ENCODE measurements at places on chromosomes 5 and 9. TPM values are rescaled to one million over a fixed set of nuclear protein-coding genes. Genes with fewer than 3 reads are reported as not detected.
A peak's percentile ranks its signal among the peaks of the same experiment; 100 is the strongest.

The TXNDC8 gene
- total RNA-seq, result not detected

The PGM5 gene
- 0.57 TPM for total RNA-seq

The PRELID1 gene
- total RNA-seq, result 434 TPM

The RUFY1 gene
- 33.4 TPM for total RNA-seq

The ASTN2 gene
- total RNA-seq, result 5.7 TPM

The NRG2 gene
- 0.17 TPM for total RNA-seq

DNA sequence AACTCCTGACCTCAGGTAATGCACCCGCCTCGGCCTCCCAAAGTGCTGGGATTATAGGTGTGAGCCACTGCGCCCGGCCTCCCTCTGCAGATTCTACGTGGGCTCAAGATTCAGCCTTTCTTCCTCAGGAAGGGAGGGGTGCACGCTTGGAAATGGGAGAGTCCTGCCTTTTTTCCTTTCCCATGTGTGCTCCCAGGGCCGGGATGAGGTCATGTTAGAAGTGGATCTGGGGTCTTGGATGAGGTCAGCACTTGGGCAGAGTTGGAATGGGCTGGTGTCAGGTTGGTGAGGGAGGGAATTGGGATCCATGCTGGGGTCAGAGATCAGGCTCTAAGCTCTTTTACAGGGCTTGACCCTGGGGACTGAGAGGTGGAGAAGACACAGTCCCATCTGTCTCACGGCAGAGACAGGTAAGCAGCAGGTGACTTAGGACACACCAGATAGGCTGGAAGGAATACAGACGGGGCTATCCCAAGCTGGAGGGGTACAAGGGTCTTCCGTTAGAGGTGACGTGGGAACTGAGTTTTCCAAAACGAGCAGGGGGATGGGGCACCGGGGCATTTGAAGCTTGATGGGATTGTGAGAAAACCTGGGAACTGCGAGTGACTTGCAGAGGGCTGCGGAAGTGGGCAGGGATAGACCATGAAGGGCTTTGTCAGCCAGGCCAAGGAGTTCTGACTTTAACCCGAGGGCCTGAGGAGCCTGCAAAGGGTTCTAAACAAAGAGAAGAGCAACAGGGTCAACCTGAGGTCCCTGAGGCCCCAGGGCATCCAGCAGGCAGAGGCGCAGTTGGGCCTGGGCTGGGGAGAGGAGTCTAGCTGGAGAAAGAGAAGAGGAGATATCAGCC is 1.8 kb upstream of the AQP7 start:
- DNase-seq, result no peak

DNA sequence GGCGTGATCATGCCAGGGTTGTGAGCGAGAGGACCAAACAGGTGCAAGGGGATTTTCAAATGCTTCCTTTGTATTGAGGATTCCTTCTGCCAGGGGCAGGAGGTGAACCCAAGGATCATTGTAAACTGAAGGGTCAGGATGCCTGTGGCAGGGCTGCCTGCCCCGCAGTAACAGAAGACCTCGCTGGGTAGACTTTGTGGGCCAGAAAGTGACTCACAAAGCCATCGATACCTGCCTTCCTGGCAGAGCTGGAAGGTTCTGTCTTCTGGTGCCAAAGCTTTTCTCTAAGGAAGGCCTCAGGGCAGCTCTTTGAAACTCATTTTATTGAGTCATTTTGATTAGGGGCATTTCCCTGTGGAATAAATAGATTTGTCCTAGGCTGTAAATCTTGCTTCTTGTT is 223.4 kb downstream of the ICE1 start:
- DNase-seq, result no peak

DNA sequence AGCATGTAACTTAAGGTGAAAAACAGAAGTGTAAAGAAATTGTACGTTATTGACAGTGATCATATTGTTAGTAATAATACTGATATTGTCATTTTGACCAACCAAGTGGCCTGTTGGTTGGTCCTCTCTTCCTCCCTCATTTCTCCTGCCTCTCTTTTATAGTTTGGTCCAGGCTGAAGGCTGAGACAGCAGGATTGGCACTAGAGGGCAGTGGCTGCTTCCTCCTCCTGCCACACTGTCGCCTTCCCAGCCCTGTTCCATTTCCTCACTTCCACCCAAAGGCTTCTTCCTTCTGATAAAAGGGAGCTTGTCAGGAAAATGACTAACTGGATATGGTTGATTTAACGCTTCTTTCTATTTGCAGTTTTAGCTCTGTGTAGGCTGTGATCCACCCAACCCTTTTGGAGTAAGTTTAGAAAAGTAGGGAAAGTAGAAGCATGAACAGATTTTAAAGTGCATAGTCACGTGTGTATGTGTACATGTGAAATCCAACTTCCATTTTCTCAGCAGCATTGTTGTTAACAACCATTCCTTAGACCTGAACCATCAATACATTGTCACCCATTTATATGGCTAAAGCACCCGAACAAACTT is 35.6 kb downstream of the PTCD2 start:
- peak; percentile 62 for DNase-seq

DNA sequence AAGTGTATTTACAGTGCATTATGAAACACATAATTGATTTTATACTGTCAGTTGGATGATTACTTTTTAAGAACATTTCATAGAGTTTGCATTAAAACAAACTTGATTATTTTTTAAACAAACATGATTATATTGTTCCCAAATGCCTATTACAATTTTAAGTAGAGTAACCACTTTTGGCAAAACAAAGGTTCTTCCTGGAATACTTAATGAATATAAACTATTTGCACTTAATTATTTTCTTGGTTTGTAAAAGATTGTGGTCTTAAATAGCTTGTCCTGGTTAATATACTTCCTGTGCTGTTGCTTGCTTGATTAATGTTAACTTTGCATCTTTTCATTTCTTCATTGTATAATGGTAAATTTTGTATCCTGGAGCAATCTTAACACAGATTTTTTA is 180.0 kb downstream of the CDH12 start:
- no peak for DNase-seq

- DNase-seq, result no peak
Observed at GRCh38 chr9:31588006-31588405, 796.4 kb upstream of the ACO1 start.

- DNase-seq, result peak; percentile 65
Observed at GRCh38 chr9:125409637-125410521, 148.3 kb downstream of the GAPVD1 start.

DNA sequence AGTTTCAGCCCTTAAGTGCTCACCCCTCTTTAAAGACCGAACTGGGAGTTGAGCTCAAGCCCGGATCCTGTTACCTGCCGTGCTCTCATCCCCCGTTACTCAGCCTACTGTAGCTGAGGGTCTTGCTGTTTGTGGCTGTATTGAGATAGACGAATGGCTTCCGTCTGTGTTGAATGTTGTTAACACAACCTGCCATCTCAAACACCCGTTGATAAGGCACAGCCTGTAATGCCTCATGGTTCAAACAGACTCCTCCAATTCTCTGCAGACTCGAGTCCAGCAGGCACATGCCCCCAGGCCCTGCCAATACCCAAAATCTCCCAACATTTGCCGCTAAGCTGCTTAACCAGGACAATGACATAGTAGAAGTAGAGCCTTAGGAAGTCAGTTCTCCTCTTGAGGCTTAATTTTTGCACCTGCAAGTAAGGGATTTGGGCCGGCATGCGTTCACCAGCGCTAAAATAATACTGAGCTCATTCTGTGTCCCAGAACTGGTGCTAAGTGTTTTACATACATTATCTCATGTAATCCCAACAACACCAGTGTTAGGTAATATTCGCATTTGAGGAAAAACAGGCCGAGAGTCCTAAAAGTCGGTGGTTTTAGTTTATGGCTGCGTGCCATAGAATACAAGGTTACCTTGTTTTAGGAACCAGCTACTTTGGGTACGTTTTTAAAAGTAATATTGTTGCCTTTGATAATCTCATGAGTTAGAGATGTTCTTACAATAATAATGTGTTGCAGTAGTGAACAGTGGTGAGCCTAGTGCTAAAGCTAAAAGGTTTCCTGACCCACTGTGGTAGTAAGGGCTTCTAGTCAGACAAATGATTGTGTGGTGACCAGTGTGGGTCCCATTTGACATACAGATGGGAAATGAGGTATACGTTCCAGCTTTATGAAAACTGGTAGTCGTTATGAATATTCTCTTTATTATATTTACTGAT is 1.5 kb upstream of the RFX3 start:
- peak; percentile 9 for DNase-seq

DNA sequence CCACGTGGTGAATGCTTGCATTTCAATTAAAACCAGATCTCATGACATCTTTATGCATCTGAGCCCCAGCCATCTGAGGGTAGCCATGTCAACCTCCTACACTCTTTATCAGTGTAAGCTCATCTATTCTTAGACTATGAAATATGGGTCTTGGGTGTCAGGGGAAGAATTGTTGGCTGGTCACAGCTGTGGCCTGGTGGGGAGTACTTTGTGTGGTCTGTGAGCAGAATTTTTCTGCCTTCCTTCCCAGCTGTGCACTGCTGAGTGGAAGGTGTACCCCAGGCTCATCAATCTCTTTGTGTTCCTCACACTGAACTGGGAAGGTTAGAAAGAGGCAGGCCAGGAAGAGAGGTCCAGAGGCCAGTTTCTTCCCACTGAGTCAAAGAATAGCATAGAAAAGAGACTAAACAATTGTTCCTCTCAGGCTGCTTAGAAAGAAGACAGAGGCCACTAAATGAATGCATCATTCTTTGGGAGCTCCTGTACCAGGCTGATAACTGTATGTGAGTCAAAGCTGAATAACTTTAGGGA is 202.7 kb upstream of the RGMB start:
- peak; percentile 7 for DNase-seq

DNA sequence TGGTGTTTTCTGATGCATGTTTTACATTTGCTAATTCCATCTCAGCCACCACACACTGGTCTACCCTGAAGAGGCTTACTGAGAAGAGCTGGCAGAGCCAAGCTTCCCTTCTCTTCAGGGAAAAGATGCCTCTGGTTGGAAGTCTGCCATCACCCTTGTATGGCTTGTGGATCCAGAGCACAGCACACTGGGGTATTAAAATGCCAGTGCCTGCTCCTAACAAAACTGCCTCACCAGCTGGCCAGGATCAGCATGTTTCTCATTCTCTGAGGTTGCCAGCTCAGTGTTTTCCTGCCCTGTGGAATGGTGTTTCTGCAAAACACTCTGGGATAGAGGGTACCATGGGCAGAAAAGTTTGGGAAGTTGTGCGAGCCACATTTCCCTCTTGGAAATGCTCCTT is 31.6 kb upstream of the ZNF618 start:
- no peak for DNase-seq

DNA sequence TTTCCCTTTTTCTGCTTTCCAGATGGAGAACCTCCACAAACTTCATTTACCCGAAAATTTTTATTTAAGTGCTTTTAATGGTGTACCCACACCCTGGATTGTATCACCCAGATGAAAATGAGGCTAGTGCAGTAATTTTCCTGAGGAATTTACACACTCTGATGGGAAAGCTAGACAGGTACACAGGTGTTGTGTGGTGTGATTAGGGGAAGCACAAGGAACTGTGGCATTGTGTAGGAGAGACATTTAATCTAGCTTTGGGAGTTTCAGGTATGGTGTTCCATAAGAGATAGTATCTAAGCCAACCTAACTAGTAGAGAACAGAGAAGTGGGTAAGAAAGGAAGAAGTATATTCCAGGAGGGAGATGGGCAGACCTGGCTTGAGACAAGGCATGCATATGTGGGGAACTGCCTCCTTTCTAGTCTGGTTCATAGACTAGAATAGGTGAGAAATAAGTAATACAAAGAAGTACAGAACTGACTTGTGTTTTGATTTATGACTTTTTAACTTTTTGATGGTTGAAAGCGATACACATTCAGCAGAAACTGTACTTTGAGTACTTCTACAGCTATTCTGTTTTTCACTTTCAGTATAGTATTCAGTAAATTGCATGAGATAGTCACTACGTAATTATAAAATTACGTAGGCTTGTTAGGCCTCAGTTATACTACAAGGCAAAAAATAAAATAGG is 22.9 kb upstream of the ROPN1L start:
- DNase-seq, result no peak

DNA sequence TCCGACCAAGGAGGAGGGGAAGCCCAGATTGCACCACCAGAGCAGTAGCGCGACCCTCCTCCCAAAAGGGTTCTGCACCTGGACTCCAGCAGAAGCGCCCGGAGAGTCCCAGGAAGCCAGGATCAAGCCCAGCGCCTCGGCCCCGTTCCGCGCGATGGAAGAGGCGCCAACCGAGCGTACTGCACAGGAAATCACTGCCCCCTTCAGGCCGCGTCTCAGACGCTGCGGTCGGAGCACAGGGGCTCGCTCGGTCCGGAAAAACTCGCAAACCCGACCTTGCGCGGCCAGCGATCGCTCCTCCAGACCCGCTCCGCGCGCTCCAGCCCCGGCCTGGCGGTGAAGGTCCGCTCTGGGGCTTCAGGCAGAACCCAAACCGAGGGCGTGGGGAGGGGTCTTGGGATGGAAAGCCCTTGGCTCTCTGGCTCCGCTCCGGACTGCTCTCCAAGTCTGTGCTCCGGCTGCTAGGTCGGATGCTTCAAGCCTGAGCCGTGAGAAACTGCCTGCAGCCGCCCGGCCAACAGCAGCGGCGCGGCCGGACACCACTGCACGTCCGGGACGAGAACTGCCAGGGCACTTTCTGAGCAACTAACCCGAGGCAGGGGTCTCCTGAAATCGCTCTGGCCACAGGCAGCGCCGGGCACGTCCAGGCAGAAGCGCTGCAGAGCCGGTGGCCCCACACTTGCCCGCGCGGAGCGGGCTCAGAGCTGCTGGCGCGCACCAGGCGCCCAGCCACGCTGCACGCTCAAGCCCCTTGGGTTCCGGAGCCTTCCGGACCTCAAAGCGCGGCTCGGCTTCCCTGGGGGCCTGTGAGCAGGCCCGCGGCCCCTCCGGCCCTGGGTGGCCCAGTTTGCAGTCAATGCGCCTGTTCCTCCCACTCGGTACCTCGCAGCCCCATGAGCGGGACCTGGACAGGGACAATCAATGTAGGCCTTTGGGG is 1.3 kb downstream of the GABBR2 start:
- DNase-seq, result peak; percentile 88

DNA sequence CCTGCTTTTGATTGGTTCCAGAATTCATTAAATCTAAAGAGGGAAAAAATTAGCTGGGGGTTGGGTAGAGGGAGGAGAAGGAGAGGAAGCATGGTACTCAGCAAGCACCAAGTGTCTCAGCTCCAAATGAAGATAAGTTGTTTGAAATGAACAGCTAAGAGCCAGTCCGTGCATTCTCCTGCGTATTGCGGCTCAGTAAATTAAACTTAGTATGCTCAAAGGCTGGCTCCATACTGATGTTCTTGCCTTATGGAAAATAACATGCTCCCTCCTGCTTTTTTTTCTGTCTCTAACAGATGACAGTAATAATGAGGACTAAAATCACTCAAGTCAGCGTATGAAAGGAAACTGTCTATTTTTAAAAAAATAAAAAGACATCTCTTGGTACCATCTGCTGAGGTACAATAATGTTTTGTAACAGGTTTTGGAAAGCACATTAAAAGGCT is 161.0 kb downstream of the SPATA31D1 start:
- no peak for DNase-seq

DNA sequence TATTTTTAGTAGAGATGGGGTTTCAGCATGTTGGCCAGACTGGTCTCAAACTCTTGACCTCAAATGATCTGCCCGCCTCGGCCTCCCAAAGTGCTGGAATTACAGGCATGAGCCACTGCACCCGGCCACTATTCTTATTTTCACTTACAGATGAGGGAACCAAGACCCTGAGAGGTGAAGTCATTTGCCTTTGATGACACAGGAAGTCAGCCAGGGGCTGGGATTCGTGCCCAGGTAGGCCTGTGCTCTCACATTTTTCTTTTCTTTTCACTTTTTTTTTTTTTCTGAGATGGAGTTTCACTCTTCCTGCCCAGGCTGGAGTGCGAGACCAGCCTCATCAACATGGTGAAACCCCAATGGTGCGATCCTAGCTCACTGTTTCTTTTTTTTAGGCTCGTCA is 22.2 kb downstream of the ENG start:
- DNase-seq, result no peak

Measured in Daoy (cell line).